Psoas muscle (tissue), 8 donors: ENCODE measurements at places on chromosomes 13 and 19.

- peaks cover 19% of the 10 kb centered on the region for H3K36me3 ChIP-seq
- H3K27ac ChIP-seq, result peak overlapping the region; percentile 58
- DNase-seq, result no peak
- no peaks in the 10 kb centered on the region for H3K27me3 ChIP-seq
- H3K4me1 ChIP-seq, result peaks cover 10% of the 10 kb centered on the region
These were observed 4.8 kb upstream of the DAPK3 start for GRCh38 chr19:3975637-3976087.

- H3K27me3 ChIP-seq, result no peaks in the 10 kb centered on the region
- no peaks in the 10 kb centered on the region for H3K4me1 ChIP-seq
- DNase-seq, result no peak
- H3K36me3 ChIP-seq, result no peaks in the 10 kb centered on the region
These were observed 211.7 kb downstream of the LIG4 start for GRCh38 chr13:108003626-108004025.

GRCh38 chr19:12162513-12162881, 399 bp upstream of the ZNF136 start:
- peak overlapping the region; percentile 85 for H3K27ac ChIP-seq
- DNase-seq, result no peak
- H3K36me3 ChIP-seq, result peaks cover 10% of the 10 kb centered on the region
- peaks cover 7% of the 10 kb centered on the region for H3K4me1 ChIP-seq

- H3K27ac ChIP-seq, result no peak overlapping the region
- no peaks in the 10 kb centered on the region for H3K4me1 ChIP-seq
- no peak overlapping the region for H3K4me3 ChIP-seq
- peaks cover 23% of the 10 kb centered on the region for H3K36me3 ChIP-seq
- no peaks in the 10 kb centered on the region for H3K27me3 ChIP-seq
- no peak for DNase-seq
These were observed 18.8 kb upstream of the CLASRP start for GRCh38 chr19:45020071-45020470.

DNA sequence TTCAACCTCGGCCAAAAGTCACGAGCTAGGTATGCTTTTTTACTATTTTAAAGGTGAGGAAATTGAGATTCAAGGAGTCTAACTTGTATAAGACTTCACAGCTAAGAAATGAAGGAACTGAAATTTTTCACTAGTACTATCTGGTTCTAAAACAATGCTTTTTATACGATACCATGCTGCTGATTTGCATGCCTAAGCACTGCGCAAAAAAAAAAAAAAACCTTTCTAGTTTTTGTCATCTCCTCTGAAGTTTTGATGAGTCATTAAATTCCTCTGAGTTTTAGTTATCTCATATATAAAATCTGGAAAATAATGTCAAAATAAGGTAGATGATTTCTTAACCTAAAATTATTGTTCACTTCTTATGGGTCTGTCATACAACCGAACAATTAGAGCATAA, 28.0 kb upstream of the UFM1 start:
- no peaks in the 10 kb centered on the region for H3K36me3 ChIP-seq
- no peaks in the 10 kb centered on the region for H3K27me3 ChIP-seq
- no peaks in the 10 kb centered on the region for H3K4me1 ChIP-seq
- no peak overlapping the region for H3K27ac ChIP-seq
- DNase-seq, result no peak
- H3K4me3 ChIP-seq, result no peak overlapping the region

- no peaks in the 10 kb centered on the region for H3K36me3 ChIP-seq
- H3K4me3 ChIP-seq, result no peak overlapping the region
- peaks cover 16% of the 10 kb centered on the region for H3K4me1 ChIP-seq
- H3K27ac ChIP-seq, result no peak overlapping the region
- H3K27me3 ChIP-seq, result no peaks in the 10 kb centered on the region
These were observed 27.8 kb upstream of the IGSF23 start for GRCh38 chr19:44585371-44586133.

DNA sequence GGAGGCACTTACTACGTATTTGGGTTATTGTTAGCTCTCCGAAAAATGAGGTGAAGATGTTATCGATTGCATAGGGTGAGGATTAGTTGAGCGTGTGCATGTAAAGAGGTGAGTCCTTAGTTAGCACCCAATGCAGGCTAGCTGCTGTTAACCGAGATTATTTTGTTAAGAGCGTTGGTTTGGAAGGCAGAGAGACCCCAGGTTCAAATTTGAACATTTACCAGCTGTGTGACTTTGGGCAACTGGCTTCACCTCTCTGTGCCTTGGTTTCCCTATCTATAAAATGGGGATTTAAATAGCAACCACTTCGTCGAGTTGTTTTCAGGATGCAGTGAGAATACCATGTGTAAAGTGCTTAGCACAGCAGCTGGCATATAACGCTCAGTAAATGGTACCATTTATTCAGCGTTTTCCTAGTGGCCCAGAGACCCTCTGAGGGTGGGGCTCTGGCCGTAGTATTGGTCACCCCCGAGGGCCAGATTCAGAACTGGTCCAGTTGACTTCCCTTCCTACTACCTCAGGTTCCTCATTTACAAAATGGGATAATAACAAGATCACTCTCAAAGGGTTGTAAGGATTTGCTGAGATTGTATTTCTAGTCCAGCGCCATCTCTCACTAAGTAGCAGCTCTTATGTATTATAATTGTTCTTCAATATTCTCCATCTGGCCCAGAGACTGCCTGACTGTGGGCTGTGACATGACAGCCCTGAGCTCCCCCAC, 887 bp downstream of the SIPA1L3 start:
- no peaks in the 10 kb centered on the region for H3K36me3 ChIP-seq
- peak overlapping the region; percentile 79 for H3K4me3 ChIP-seq
- no peaks in the 10 kb centered on the region for H3K27me3 ChIP-seq
- DNase-seq, result no peak
- peaks cover 18% of the 10 kb centered on the region for H3K4me1 ChIP-seq

DNA sequence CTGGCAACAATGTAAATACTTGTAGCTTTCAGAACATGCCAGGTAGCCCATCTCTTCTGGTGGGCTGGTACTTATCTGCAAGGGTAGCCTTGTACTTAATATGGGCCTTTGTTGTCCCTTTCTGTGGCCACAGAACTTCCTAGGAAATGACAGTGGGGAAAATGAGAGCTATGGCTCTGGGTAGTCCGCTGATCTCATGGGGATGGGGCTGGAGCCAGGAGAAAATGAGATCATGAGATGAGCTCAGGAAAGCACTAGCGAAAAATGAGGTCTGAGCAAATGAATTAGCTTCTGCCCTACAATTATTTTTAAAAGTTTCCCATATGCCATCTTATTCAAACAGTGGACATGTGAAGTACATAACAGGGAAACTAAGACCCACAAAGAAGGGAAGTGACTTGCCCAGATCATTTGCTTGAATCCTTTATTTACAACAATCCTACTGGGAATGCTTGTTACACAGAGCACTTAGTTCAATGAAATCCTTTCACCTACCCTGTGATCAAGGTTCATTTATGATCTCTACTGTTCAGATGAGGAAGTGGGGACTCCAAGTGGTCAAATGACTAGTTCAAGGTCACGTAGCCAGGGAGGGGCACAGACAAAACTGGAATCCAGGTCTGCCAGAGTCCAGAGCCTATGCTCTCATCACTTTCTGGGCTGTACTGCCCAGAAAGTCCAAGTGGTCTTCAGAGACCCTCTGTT, 87.1 kb downstream of the PTPRS start:
- no peak overlapping the region for H3K4me3 ChIP-seq

- no peaks in the 10 kb centered on the region for H3K36me3 ChIP-seq
- DNase-seq, result no peak
- H3K27ac ChIP-seq, result no peak overlapping the region
- no peak overlapping the region for H3K4me3 ChIP-seq
- peaks cover 26% of the 10 kb centered on the region for H3K4me1 ChIP-seq
These were observed 33.9 kb downstream of the NUFIP1 start for GRCh38 chr13:44955406-44955805.

- H3K27me3 ChIP-seq, result no peaks in the 10 kb centered on the region
- H3K4me3 ChIP-seq, result peak overlapping the region; percentile 99
- peak overlapping the region; percentile 98 for H3K27ac ChIP-seq
- peaks cover 23% of the 10 kb centered on the region for H3K4me1 ChIP-seq
These were observed 926 bp upstream of the HNRNPUL1 start for GRCh38 chr19:41263042-41263849.

DNA sequence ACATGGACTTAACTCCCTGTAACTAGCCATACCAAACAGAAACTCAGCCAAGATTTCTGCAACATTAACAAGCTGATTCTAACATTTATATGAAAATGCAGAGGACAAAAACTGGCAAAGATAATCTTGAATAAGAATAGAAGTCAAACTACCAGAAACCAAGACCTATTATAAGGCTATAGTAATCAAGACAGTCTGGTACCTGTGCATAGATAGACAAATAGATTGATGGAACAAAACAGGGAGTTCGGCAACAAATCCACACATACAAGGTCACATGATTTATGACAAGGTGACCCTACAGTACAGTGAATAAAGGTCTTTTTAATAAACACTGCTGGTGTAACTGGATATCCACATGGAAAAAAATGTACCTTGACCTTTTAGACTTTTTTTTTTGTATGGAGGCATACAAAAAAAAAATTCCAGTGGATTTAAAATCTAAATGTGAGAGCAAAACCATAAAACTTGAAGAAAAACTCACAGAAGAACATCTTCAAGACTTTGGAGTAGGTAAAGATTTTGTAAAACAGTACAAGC, 2.9 kb upstream of the RFC3 start:
- no peak overlapping the region for H3K27ac ChIP-seq
- no peak for DNase-seq
- no peaks in the 10 kb centered on the region for H3K4me1 ChIP-seq
- no peak overlapping the region for H3K4me3 ChIP-seq
- H3K36me3 ChIP-seq, result no peaks in the 10 kb centered on the region
- H3K27me3 ChIP-seq, result no peaks in the 10 kb centered on the region

- H3K4me3 ChIP-seq, result no peak overlapping the region
- H3K27ac ChIP-seq, result no peak overlapping the region
- no peaks in the 10 kb centered on the region for H3K36me3 ChIP-seq
- H3K4me1 ChIP-seq, result no peaks in the 10 kb centered on the region
- DNase-seq, result peak; percentile 59
These were observed 297.3 kb downstream of the ZNF536 start for GRCh38 chr19:30669329-30670010.

- no peak overlapping the region for H3K4me3 ChIP-seq
- peak; percentile 21 for DNase-seq
- no peak overlapping the region for H3K27ac ChIP-seq
- H3K36me3 ChIP-seq, result no peaks in the 10 kb centered on the region
These were observed 58.0 kb upstream of the CYSLTR2 start for GRCh38 chr13:48595431-48596429.

DNA sequence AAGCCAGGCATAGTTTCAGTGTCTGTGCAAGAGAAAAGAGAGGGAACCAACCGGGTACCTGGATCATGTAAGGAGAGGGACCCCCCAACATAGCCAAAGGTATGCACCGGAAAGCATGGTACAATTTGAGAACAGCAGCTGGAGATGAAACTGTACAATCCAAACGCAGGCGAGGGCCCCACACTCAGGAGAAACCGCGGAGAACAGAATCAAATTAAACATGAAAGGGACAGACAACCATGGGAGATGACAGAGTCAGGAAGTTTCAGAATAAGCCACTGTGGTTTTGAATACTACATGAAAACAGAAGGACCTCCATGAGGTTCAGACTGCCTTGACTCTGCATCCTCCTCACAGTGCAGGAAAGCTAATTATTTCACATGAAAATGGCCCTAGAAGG, 62.9 kb upstream of the SPATA13 start:
- H3K4me1 ChIP-seq, result no peaks in the 10 kb centered on the region
- DNase-seq, result no peak
- H3K36me3 ChIP-seq, result no peaks in the 10 kb centered on the region
- H3K27ac ChIP-seq, result no peak overlapping the region
- H3K4me3 ChIP-seq, result no peak overlapping the region
- H3K27me3 ChIP-seq, result no peaks in the 10 kb centered on the region

GRCh38 chr19:37594982-37595382, 306 bp downstream of the ZNF540 start:
- H3K4me1 ChIP-seq, result peaks cover 16% of the 10 kb centered on the region
- peaks cover 18% of the 10 kb centered on the region for H3K36me3 ChIP-seq
- H3K4me3 ChIP-seq, result peak overlapping the region; percentile 78

- no peak overlapping the region for H3K4me3 ChIP-seq
- no peaks in the 10 kb centered on the region for H3K4me1 ChIP-seq
- no peaks in the 10 kb centered on the region for H3K27me3 ChIP-seq
- DNase-seq, result no peak
- H3K27ac ChIP-seq, result no peak overlapping the region
These were observed 248.5 kb downstream of the DIAPH3 start for GRCh38 chr13:59915252-59915651.

GRCh38 chr13:40540328-40541044, 126.0 kb downstream of the FOXO1 start:
- no peak for DNase-seq
- H3K4me1 ChIP-seq, result peaks cover 10% of the 10 kb centered on the region
- no peaks in the 10 kb centered on the region for H3K36me3 ChIP-seq
- peak overlapping the region; percentile 6 for H3K27ac ChIP-seq

GRCh38 chr13:46520166-46520565, 32.8 kb upstream of the LRCH1 start:
- no peaks in the 10 kb centered on the region for H3K27me3 ChIP-seq
- H3K36me3 ChIP-seq, result no peaks in the 10 kb centered on the region
- no peak overlapping the region for H3K27ac ChIP-seq

- no peaks in the 10 kb centered on the region for H3K36me3 ChIP-seq
- no peak overlapping the region for H3K4me3 ChIP-seq
- H3K4me1 ChIP-seq, result no peaks in the 10 kb centered on the region
- no peaks in the 10 kb centered on the region for H3K27me3 ChIP-seq
- DNase-seq, result no peak
These were observed 90.4 kb downstream of the PCCA start for GRCh38 chr13:100179276-100179675.

DNA sequence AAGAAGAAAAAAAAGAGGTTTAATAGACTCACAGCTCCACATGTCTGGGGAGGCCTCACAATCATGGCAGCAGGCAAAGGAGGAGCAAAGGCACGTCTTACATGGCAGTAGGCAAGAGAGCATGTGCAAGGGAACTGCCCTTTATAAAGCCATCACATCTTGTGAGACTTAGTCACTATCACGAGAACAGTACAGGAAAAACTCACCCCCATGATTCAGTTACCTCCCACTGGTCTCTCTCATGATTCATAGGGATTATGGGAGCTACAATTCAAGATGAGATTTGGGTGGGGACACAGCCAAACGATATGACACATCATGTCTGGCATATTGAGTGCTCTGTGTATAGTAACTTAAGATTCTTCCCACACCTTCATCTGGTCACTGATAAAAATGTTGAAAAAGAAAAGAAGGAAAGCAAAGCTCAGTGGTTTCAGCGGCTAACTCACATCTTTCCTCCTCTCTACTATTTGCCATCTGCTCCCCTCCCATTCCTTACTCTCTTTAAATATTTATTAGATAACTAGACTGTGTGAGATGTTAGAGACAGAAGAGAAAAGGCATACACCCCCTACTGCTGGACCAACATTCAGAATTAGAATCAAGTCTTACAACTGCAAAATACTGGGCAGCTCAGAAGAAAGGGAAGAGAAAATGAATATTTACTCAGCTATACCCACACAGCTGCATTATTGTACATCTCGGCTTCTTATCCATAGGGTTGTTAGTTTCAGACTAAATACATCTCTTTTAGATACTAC, 60.1 kb upstream of the AKAP11 start:
- no peaks in the 10 kb centered on the region for H3K27me3 ChIP-seq
- no peaks in the 10 kb centered on the region for H3K4me1 ChIP-seq
- DNase-seq, result no peak
- H3K4me3 ChIP-seq, result no peak overlapping the region
